HCEC 1CT (cell line): ENCODE measurements at places on chromosomes 5 and 9.
A peak's percentile ranks its signal among the peaks of the same experiment; 100 is the strongest.

DNA sequence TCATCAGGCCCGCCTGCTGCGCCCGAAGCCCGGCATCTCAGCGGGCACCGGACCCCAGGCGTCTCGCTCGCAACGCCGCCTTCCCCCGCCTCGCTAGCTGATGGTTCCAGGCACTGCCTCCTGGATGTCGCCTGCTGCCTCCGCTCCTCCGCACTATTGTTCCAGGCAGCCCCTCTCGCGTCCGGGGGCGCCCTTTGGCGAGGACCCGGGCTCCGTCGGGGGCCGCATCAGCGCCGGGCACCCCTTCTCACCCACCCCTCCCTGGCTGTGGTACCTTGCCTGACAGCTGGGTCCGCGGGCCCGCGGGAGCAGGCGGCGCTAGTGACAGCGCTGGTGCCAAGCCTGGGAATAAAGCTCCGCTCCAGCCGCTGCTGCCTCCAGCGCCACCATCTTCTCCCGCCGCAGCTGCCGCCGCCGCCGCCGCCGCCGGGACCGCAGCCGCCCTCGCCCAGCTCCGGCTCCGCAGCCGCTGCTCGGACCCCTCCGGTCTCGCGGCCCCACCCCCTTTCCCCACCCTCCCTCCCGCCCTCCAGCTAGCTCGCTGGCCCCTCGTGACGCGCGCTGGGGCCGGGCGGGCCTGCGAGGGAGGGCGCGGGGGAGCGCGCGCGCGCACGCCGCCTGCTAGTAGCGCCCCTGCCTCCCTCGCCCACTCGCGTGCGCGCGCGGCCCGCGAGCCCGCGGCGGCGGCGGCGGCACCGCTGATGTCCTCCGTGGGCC lies at the start of gene APBA1:
Gene APBA1 (minus strand): TSS at position 493 of the 717 bp plus-strand sequence.
- peak; percentile 59 for DNase-seq

DNA sequence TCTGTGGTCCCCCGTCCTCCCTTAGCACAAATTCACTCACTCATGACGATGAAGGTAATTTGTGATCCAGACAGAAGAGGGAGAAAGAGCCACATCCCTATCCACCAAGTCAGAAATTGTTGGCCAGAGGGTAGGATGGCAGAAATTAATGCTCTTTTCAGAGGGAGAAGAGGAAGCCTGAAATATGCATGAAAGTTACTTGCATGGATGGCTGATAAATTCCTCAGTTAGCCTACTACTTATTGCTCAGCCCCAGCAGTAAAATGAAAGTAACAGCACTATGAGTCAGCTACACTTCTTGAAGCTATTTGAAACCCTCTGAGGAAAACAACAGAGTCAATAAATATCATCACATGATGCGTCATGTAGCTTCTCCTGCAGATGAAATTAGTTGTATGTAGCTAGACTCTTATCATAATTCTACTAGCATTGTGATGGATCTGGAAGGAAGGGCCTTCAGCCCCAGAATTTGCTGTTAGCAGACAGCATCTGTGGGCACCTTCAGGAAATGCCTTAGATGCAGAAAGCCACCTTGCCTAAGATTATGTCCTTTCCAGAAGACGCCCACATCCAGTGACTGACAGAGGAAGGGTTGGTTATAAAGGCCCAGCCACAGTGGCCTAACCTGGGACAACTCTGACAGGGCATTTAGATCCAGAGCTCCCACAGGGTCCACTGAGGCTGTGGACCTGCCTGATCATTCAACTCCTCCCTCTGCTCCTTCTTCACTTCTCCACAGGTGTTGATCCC lies 81.2 kb upstream of the CCDC112 start:
- peak; percentile 90 for DNase-seq

DNA sequence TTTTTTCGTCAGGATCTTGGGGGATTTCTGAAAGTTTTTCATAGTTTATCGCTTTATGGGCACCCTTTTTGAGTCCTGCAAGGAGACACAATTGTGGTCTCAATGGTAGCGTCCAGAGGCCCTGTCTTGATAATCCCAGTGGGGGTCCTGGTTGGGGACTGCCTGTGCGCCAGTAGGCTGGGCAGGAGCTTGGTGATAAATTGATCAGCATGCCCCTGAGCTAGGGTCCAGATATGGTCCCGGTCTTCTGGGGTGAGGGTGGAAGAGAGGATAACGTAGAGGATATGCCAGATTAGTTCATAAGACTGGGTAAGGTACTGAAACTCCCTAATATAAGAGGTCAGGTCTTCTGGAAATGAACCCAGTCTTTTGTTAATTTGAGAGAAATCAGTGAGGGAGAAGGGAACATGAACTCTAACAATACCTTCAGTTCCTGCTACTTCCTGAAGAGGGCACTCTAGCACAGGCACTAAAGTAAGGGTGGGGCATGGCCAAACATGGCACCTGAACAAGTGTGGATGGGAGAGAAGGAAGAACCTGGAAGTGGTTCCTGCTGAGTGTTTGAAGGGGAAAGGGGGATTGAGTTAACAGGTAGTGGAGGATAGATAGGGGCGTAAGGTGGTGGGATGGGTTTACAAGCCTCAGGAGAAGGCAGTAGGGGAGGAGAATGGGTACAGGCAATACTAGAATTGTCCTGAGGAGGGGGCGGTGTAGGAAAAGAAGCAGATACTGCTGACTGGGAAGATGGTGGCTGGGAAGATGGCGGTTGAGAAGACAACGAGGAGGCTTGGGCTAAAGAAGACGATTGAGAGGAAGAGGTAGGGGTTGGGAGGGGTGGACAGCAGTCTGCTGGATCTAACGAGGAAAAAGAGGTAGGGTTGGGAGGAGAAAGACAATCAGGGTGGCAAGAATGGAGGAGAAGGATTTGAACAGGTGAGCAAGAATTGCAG lies 33.8 kb upstream of the ANXA2R start:
- DNase-seq: peak; percentile 43

GRCh38 chr5:177186645-177187044 lies 53.1 kb downstream of the NSD1 start:
- DNase-seq: no peak

- DNase-seq: peak; percentile 43
Observed at GRCh38 chr9:95516734-95517558, at the start of gene PTCH1. Gene PTCH1 (minus strand): TSS chr9:95516971.

DNA sequence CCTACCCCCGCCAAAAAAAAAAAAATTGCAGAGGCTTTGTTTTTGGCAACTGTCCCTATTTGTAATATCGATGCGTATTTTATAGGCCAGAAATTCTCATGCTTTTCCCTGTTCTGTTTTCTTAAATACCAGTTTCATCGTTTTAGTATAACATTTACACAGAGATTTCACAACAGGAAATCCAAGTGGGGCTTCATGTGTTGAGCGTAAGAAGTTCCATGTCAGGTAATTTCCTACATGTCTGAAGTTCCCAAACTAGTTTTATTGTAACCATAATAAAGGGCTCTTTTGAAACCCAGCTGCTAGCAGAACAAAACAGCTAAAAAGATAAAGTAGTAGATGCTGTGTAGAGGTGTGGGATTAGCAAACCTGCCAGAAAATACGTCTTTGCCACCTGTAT lies 4.2 kb downstream of the SMC5 start:
- no peak for DNase-seq

GRCh38 chr5:79229357-79230174 lies 6.4 kb upstream of the JMY start:
- DNase-seq: peak; percentile 91

GRCh38 chr5:133694181-133694831 lies 82.0 kb upstream of the FSTL4 start:
- DNase-seq: no peak

DNA sequence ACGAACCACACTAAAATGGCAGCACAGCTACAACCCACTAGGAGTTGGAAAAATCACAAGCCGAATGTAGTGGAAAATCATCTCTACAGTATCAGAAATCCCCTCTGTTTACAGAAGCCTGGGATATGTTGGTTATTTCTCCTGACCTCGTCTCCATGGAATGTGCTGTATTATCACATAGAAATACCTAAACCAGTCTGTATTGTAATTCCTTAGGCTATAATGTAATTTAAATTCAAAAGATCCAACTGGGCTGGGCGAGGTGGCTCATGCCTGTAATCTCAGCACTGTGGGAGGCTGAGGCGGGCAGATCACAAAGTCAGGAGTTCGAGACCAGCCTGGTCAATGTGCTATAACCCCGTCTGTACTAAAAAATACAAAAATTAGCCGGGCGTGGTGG lies 244.8 kb upstream of the MPDZ start:
- no peak for DNase-seq
